ENCODE measurements at places on chromosomes 7 and 10.

DNA sequence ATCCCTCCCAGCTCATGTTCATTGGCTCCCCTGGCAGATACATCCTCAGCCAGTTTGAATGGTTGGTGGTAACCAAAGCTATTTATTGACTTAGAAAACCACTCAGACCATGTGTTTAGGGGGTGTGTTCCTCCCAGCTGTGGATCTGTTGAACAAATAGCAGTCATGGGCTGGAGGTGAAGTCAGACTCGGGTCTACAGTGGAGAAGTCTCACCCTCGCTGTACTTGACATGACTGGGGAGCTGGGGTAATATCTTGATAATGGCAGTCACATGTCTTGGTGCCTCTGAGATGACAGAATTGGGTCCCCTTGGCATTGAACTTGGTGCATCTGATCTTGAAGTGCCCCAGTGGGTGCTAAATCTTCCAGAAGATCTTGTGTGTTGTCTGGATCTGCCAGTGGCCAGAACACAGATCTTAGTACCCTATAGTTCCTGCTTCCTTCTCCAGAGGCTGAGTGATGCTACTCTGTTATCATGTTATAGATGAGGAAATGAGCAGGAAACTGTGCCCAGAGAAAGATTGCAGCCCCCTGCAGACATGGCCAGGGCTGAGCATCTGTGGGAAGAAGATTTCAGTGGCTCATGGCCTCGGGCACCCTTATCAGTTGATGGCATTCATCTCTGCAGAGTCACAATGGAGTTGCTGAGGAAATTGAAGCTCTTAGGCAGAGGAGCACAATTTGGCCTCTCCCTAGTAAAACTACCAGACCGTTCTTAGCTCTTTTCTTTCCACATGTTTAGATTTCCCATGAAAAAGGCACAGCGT is 50.4 kb downstream of the ADRA2A start:
- no peak for DNase-seq

GRCh38 chr7:106392590-106392989 is 107.8 kb upstream of the NAMPT start:
- no peak for DNase-seq

GRCh38 chr7:19747740-19748339 is 25.6 kb downstream of the TMEM196 start:
- no peak for DNase-seq

DNA sequence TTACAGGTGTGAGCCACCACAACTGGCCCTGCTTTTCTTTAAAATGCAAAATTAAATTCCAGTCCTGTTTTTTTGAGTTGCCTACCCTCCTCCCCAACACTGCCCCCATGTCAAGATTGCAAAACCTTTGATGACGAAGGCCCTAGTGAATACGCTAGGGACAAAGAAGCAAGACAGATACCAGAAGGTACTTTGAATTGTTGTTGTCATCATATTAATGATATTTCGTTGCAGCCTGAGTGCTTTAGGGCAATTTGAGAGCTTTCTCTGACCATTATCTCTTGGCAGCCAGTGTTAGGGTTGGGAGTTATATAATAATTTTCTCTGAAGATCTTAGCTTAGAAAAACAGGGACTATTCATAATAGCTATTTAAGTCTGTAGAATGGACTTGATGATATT is 7.1 kb downstream of the CCSER2 start:
- no peak for DNase-seq

DNA sequence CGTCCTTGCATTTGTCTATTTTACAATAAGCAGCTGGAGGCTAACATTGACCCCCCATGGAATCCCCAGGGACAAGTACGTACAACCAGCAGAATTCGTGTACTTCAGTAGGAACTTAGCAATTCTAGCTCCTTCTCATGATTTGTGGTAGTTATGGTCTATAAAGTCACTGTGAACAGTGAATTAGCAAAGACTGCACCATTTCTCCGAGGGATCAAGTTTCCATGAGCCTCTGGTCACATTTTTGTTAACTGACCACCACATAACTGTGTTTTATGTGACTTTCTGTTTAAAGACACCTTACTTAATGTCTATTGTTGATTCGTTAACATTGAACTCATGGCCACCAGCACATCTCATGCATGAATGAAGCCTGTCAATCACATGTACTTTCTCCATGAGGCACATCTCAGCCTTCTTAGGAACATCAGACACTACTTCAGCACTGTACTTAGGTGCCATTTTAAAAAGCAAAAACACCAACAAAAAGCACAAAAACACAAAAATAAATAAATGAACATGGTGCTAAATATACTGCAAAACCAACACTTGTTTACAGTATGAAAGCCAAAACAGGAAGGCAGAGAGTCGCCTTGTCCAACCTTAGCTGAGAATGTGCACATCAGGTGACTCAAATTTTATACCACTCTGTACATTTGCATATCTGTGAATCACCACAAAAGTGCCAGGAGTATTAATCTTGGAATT is 9.0 kb upstream of the UCN3 start:
- no peak for DNase-seq

GRCh38 chr10:99976886-99977665 is 32.7 kb downstream of the DNMBP start:
- DNase-seq, result no peak

- no peak for DNase-seq
These were observed 51.6 kb upstream of the ARL4A start for GRCh38 chr7:12635830-12636229.

DNA sequence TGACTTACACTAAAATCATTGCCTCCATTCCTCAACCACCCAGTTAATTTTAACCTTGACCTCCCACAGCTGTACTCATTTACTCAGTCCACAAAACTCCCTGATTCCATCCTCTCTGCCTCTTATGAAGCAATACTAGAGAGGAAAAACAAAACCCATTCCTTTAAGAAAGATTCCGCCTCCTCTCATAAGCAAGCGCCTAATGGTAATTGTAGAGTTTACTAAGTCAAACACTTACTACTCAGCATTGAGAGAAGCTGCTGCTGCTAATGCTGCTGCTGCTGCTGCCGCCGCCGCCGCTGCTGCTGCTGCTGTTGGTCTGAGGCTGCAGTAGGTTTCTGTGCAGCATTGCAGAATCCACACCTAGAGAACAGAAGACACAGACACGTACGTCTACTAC is 2.1 kb upstream of the ADD3 start:
- DNase-seq, result no peak

DNA sequence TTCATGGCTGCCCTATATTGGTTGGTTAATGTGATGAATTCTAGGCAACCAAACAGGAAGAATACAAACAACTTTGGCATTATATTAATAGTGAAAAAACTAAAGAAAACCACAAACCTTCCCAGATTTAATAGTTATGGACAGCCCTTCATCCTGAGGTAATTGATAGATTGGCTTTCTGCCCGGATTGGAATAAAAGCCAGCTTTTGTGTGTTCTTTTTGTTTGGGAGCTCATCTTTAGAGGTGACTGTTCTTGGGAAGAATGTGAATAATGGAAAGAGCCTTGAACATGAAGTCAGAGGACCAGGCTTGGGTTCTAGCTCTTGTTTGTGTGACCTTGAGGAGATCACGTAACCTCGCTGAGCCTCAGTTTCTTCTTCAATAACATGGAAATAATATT is 92.3 kb downstream of the VTI1A start:
- no peak for DNase-seq

DNA sequence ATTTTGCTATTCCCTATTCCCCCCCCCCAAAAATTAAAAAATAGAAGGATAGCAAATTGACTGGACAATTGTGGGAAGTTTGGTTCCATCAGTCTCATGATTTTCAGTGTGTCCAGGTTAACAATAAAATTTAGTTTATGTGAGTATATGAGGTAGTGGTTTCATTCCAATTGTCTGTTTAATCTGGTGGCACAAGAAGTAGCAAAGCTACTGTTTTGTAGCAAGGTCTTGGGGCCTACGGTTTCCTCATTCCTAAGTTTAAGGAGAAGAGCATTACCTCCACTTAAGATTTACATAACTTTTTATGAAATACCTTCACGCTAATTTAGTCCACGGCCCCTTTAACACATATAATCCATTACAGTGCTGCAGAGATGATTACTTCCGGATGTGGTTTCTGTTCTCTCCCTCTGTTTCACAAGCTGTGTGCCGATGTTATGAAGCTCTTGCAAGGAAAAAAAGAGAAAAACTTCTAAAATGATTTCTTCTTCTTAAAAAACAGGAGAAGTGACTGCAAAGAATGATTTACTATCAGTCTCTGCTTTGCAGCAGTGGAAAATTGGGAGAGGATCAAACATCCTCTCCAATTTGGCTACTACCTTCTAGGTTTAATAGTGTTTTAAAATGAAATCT is 32.7 kb upstream of the NPVF start:
- peak; percentile 14 for DNase-seq

GRCh38 chr7:151867912-151868311 is 9.0 kb downstream of the PRKAG2 start:
- DNase-seq, result no peak
